ENCODE measurements at places on chromosomes 2 and 18. TPM values are rescaled to one million over a fixed set of nuclear protein-coding genes. Genes with fewer than 3 reads are reported as not detected.

Gene SH3RF3
- total RNA-seq = 6.4 TPM

DNA sequence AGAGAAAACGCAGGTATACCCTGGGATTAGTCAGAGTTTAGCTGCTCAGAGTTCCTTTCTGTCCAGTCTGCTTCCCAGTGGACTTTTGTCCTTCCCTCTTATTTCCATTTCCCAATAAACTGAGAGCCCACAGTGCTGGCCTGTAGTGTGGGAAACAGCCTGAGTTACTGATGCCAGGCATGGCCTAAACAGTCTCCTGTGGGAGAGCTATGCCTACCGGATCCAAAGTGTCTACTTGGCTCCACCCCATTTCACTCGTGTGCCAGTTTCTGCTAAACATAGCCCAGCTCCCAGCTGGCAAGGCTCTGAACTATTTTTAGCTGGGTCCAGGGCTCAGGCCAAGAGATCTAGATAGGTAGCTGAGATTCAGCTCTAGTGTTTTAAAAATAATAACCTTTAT, 15.6 kb upstream of the PPP1CB start:
- no peak for DNase-seq

GRCh38 chr2:211822686-211823335, 715.8 kb downstream of the ERBB4 start:
- DNase-seq = no peak

Gene STAT4
- total RNA-seq = 3.5 TPM

DNA sequence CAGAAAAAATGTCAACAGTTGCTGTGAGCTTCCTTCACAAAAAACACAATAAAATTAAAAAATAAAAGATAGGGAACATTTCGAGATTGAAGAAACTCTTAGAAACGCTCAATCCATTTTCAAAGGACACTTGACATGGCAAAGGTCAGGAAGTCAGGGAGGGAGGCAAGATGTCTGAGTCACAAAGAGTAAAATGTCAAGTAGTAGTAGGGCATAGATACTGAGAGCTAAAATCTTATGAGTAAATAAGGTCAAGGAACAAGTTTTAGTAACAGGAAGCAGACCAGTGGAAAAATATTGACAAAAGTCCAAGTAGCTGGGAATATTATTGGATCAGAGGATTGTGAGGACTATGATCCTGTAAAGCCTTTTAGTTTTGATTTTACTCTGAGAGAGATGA, 495.6 kb downstream of the TMX3 start:
- DNase-seq = no peak

Gene ING5
- total RNA-seq = 46.1 TPM
